Activated CD8-positive, alpha-beta memory T cell treated with anti-CD3 and anti-CD28 coated beads for 4 hours (primary cell): ENCODE measurements at places on chromosomes 4 and X.

DNA sequence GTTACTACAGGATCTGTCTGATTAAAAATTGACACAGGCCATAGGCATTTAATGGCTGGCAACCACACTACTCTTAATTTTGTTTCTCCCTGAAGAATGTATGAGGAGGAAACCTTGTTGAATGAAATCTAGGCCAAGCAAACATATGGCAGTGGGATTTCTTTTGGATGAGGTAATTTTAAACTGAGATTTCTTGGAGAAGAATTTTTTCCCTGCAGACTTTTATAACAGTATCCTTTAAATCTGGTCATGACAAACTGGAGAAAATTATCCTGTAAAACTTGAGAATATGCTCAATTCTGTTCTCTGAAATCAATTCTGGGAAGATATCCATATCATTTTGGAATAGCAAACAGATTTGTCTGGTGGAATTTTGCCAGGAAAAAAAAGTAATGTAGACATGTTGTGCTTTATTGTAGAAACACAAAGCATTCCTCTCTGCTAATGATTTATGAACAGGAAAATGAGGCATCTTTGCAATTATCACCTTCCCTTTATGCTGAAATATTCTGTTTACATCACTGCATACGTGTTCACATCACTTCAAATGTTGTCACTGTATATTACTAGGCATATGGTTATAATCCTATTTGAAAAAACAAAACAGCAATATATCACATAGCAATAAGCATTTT lies 108.3 kb upstream of the ARSJ start:
- no peak for DNase-seq

GRCh38 chrX:134969726-134970125 lies 21.1 kb upstream of the SMIM10 start:
- no peak for DNase-seq

DNA sequence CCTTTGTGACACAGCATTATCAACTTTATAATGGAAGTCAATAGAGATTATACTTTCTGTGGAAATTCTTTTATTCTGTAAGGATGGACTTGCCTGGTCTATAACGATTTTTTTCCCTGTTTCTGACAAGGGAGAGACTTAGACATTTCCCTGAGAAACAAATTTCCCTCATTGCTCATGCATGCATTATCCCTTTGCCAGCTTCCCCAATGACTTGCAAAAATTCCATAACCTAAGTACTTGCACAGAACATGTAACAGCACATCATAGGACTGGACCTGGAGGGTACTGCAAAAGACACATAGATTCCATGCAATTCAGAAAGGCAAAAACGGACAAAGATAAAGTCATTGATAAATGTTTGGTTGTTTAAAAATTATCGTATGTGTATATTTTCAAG lies 166.7 kb downstream of the FHIP1A start:
- no peak for DNase-seq

GRCh38 chr4:159175989-159176375 lies 73.1 kb downstream of the RAPGEF2 start:
- DNase-seq: no peak

GRCh38 chrX:22526339-22526738 lies 253.6 kb downstream of the CBLL2 start:
- DNase-seq: no peak

DNA sequence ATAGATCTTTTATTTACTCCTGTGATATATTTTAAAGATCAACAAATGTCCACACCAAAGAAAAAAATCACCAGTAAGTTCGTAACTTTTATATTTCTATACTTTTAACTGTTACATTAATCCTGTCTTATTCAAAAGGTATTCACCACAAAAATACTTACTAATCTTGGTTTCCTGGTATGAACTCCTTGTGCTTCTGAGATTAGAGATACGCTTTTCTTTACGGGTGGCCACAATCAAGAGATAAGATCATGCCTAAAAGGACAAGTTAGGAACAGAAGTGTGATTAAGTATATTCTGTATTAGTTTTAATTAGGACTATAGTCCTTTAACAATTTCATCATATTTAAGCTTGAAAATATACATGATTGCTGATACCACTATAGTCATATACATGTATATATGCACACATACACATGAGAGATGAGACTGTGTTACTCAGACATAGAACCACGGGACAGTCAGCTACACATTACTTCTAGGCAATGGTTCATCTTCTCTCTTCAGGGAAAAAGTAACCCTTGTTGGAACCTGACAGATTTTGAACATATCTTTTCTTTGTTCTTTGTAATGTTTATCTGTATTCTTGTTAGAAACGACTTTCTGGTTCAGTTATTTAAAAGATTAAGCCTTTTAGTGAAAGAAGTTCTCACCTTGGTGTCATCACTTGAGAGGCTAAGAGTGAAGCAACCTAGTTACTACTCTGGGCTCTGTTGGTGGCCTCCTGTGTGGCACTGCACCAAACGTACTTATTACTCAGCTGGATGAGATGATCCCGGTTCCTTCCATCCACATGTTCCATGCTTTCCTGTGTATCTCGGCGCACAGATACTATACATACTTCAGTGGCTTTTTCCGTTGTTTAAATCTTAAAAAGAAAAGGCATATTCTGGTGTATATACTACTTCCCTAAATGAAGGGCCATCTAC lies 146.1 kb downstream of the CBR4 start:
- DNase-seq: no peak

DNA sequence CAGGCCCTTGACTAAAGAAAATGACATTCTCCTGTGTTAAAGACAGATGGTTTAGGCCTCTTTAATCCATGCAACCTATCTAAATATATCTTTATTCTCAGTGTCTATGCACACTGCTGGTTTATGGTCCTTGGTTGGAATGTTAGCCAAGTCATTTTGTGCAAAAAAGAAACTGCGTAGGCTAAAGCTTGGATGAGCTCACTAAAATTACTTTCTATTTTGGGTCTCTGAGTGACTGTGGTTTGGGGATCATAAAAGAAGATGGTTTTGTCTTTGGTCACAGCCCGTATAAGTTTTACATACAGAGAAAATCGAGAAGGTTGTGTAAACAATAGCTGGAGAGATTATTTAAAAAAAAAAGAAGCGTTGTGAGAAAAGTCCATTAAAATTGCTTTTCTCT lies 443.6 kb downstream of the UBE2NL start:
- no peak for DNase-seq

GRCh38 chr4:3497523-3498389 lies 34.5 kb downstream of the LRPAP1 start:
- no peak for DNase-seq

DNA sequence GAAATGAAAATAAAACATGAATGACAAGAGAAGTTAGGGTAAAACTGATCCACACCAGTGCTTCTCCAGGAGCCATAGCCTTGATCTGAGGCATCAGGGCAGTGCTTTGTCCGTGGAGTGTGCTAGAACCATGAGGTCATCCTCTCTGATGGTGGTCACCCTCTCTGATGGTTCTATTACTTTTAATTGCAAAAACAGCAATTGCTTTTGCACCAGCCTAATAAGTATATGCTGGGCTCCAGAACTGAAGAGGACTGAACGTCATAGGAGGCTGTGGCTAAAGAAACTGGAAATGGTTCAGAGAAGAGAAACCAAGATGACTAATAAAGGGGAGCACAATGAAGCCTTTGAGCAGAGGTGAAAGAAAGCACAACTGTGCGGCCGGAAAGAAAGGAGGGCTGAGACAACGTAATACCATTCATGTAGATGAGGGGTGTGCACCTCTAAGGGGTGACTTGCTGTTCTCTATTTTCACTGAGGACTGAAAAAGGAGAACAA lies 17.0 kb upstream of the TMEM154 start:
- DNase-seq: peak; percentile 27

GRCh38 chrX:34884817-34885216 lies 57.8 kb upstream of the FAM47B start:
- DNase-seq: no peak

- DNase-seq: no peak
Observed at GRCh38 chr4:105556206-105556605, 3.8 kb downstream of the ARHGEF38 start.

DNA sequence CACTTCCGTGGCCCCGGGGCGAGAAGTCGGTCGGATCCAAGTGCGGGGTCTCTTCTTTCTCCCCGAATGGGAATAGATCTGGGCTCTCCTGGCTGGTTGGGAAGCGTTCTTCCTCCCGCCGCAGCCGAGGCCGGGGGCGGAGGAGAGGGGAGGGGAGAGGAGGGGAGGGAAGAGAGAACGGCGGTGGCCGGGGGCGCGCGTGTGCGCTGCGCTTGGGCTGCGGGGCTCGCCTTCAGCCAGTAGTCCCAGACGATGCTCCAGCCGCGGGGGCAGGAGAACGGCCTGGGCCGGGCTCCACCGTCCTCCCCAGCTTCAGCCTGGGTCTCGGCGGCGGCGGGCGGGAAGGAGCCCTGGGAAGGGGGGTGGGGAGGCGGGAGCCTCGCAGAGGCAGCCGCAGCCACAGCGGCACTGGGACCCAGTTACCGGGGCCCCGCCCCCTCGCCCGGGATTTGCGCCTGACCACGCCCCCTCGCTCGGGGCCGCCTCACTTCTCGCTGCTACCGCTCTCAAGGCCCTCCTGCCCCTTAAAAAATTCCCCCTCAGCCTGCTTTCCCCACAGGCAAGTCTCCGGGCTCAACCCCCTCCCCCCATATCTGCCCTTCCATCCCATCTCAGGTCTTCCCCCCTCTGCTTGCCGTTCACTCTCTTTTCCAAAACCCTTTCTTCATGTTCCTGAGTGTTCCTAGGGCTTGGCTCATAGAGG lies at the start of gene FGD1:
TSS of gene FGD1 (minus strand) at position 421 of the 703 bp plus-strand sequence. CDS start 802 bp downstream, outside the sequence.
- DNase-seq: peak; percentile 7

DNA sequence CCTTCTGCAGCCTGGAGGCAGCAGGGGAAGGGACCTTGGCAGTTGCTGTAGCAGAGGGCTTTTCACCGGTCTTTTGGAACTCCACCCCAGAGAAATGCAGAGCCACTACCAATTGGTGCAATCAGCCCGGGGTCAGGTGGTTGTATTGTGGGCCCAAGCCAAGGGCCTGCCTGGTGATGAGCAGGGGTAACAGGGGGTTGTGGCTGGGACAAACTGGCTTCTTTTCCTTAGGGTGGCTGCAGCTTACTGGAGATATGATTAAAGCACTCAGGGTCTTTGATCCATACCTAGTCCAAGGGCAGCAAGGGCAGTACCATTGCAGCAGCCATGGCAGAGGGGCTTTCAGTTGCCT lies 28.1 kb downstream of the ENPEP start:
- no peak for DNase-seq

GRCh38 chr4:130336585-130337217 lies 1240.7 kb downstream of the C4orf33 start:
- no peak for DNase-seq

GRCh38 chr4:113822555-113823290 lies 61.2 kb upstream of the CAMK2D start:
- DNase-seq: no peak

DNA sequence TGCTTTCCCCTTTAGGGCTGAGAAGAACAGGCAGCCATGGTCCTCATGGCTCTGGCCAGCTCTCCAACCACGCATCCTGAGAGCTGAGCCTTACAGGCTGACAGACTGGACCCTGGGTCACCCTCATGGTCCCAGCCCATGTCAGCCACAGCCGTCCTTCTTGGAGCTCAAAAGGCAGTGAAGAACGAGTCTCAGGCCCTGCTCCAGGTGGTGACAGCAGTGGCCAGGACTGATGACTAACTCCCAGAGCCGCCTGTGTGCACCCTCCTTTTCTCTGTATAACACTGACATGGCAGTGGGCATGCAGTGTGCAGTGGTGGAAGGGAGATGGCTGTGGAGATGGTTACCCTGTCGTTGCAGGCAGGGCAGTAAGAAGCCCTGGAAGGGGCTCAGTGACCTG lies 10.3 kb upstream of the DUSP9 start:
- DNase-seq: no peak

DNA sequence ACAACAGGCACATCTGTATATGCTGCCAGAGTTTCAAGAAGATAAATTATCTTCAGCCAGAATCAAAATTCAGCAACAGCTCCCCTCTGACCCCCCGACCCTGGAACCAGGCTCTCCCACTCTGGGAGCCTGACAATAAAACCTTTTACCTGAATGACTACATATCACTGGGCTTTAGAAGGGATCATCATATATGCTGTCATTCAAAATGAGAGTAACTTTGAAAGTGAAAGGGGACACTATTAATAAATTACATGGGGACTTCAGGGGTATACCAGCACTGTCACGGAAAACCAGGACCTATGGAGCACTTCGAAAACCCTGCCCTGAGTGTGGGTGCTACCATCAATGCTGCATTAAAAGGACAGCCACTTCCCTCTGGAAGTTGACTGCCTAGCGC lies 26.2 kb downstream of the TSPAN5 start:
- no peak for DNase-seq

GRCh38 chrX:369563-370101 lies 17.1 kb downstream of the PPP2R3B start:
- DNase-seq: no peak

- DNase-seq: no peak
Observed at GRCh38 chr4:153966641-153967040, 177.8 kb upstream of the SFRP2 start.

DNA sequence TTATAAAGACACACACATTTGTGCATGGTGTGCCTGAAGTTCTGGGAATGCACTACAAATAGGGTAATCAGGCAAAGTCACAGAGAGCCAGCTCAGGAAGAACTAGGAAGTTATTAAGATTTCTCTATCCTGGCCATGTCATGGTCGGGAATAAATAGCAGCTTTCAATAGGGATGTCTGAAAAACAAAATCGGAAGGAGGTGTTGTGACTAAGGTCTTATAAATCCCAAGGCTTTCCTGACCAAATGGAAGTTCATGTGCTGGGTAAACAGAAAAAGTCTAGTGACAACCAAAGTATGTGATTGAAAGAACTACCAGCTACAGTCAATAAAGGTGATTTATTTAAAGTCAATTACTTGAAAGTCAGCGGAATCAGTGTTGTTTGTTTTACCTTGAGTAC lies 262.5 kb upstream of the HS3ST1 start:
- no peak for DNase-seq

DNA sequence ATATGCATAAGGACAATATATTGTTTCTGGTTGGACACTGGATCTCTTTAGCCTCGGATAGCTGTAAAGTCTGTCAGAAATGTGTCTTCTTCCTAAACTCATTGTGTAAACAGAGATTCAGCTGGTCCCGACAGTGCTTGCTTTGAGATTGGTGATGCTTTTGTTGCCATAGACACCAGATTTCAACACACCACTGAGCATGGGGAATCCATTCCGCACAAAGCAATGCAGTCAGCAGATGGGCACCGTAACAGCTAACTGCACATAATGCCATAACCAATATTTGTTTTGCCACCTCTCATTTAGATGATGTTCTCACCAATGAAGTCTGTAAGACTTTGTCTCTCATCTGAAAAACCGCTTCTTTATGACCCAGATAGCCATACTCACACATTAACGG lies 33.3 kb upstream of the FAM47C start:
- DNase-seq: no peak

DNA sequence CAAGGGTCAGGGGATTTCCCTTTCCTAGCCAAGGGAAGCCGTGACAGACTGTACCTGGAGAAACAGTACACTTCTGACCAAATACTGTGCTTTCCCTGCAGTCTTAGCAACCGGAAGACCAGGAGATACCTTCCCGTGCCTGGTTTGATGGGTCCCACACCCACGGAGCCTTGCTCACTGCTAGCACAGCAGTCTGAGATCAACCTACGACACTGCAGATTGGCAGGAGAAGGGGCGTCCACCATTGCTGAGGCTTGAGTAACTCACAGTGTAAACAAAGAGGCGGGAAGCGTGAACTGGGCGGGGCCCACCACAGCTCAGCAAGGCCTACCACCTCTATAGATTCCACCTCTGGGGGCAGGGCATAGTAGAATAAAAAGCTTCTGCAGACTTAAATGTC lies 48.7 kb upstream of the SRD5A3 start:
- no peak for DNase-seq

- no peak for DNase-seq
Observed at GRCh38 chrX:131830400-131831184, 192.5 kb upstream of the STK26 start.
